ENCODE measurements at places on chromosomes 16 and 17.

GRCh38 chr17:35801583-35802224 is 6.3 kb upstream of the MMP28 start:
- no peak for DNase-seq

GRCh38 chr16:78122774-78123315 is 23.4 kb downstream of the WWOX start:
- no peak for DNase-seq

DNA sequence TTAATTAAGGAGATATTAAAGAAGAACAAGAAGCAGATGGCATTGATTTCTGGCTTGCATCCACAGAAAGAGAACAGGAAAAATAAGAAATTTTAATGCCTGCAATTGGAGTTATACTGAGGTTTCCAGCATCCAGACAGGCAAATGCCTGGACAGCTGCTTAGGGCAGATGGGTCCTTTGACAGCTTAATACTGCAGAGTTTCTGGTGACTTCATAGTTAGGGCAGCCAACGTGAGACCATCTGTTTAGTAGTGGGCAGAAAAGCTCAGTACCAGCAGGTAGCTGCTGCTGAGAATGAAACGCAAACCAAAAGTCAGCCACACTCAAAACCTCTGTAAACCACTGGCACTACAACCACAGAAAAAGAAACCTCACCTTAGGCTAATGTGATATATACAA is 109.8 kb downstream of the CDK5R1 start:
- DNase-seq, result peak; percentile 0

DNA sequence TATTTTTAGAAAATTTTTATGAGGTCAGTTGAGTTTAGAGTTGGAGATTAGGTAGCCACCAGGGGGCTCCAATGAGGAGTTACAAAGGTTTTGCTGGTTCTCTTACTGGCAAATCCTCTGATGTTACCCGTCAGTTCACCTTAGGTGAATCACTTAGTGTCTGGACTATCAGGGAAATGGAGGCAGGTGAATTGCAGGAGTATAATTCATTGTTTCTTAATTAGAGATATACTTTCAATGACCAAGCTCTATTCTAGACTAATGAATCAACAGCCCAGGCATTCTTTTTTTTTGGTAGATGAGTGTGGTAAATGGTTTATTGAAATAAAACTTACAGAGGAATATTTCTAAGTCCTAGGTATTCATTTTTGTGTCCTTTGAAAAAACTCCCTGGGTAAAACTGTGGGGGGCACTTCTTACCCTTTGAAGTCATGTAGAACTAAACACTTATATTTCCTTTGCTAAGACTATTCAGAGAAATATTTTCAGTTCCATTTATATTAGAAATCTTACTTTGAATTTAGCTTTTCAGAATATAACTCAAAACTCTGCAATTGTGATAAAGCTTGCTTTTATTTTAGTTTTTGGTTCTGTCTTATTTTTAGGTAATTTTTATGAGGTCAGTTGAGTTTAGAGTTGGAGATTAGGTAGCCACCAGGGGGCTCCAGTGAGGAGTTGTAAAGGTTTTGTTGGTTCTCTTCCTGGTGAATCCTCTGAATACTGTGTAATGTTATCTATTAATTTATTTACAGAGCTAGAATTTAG is 17.7 kb downstream of the PSMD11 start:
- no peak for DNase-seq

DNA sequence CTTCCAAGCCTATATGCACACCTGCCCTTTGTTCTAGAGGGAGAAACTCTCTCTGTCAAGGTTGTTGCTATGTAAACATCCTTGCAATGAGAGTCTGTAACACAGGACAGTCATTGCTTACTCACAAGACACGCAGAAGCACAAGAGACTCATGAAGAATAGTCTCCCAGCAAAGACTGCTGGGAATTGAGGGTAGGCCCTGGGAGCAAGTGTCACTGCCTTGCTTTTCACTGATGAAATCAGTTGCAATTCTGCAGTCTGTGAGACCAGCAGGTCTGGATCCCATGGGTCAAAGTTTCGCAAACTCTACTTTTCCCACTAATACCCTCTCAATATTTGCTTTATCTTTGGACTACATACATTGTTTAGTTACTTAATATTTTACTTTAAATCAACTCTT is 177.4 kb downstream of the FTO start:
- no peak for DNase-seq

- DNase-seq, result no peak
Measured at GRCh38 chr16:85327731-85328675, 215.7 kb upstream of the CIBAR2 start.

- DNase-seq, result no peak
Measured at GRCh38 chr17:78667741-78668640, 90.8 kb upstream of the DNAH17 start.

DNA sequence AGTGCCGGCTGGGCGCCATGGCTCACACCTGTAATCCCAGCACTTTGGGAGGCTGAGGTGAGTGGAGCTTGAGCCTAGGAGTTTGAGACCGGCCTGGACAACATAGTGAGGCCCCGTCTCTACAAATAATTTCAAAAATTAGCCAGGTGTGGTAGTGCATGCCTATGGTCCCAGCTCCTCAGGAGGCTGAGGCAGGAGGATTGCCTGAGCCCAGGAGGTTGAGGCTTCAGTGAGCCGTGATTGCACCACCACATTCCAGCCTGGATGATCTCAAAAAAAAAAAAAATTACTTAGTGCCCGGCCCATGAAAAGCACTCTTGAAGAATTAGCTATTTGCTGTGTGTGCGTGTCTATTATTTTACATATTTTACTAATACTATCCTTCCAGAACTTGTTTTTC is 9.6 kb downstream of the GPRC5C start:
- DNase-seq, result no peak

- DNase-seq, result no peak
Measured at GRCh38 chr16:10541366-10541765, 39.0 kb downstream of the EMP2 start.

GRCh38 chr16:54783226-54783625 is 147.4 kb upstream of the IRX5 start:
- no peak for DNase-seq

- DNase-seq, result no peak
Measured at GRCh38 chr17:39852239-39852638, 11.9 kb downstream of the IKZF3 start.

DNA sequence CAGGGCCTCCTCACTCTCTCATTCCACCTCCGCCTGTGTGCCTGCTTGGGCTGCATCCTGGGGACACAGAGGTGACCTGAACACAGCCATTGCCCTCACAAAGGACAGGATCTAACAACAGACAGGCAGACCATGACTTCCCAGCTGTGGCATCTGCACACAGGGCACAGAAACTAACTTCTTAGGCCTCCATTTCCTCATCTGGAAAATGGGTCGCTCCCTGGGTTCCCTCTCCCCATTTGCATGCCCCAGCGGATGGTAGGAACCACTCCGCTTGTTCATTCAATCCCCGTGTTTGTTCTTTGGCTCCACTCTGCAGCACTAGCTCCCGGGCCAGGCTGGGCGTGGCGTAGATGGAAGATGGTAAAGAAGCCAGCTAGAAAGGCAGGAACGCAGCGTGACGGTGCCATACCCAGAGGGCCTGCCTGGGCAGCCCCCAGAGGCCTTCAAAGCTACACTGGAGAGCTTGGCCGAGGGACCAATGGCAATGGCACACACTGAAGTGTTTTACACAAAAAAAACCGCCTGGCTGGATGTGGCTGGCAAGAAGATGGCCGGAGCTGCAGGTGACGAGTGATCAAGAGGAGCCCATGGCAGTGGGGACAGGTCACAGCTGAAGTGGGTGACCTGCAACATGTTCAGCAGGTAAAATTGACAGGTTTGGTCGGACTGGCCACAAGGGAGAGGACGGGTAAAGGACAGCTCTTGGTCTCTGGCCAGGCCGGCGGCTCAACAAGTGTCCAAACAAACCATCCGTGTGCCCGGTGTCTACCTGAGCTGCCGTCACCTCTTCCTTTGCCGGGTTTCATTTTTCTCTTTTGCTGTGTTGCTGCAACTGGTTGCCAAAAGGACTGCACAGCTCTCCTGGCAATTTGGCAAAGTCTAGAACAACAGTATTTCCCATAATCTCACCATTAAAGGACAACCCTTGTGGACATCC is 66.9 kb downstream of the SOCS1 start:
- no peak for DNase-seq

DNA sequence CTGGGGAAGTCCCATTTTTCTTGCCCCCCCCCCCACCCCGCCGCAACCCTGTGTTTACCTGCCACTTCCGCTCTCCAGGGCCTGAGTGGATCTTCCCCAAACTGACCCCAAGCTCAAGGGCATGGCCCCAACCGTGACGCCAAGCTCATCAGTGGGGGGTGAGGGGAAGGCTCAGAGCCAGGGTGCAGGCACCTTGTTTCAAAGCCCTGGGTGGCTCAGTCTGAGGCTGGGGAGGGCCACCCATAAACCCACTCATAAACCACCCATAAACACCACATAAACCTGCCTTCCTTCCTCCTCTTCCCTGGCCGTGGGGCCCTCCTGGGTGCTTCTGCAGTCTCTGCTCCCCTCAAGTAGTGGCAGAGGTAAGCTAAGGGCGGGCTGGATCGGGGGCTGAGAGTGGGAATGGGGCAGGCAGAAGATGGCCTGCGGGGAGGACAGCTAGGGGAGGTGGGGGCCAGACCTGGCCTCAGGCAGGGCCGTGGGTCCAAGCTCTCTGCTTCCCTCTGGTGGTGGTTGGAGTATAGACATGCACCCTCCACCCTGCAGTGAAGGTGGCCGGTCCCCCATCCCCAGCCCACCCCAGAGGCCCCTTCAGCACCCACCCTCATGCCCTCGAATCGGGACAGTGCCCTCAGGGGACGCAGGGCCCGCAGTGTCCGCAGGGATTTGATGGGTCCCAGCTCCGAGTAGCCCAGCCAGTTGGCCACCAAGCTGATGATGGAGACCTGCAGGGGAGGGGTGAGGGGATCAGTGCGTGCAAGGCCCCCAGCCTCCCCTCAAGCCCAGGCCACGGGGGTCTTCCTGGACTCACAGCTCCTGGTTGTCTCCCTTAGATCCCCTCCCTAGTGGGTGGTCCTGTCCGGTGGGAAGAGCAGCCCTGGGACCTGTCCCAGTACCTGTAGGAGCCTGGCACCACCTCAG is 14.6 kb upstream of the CD79B start:
- DNase-seq, result peak; percentile 46

DNA sequence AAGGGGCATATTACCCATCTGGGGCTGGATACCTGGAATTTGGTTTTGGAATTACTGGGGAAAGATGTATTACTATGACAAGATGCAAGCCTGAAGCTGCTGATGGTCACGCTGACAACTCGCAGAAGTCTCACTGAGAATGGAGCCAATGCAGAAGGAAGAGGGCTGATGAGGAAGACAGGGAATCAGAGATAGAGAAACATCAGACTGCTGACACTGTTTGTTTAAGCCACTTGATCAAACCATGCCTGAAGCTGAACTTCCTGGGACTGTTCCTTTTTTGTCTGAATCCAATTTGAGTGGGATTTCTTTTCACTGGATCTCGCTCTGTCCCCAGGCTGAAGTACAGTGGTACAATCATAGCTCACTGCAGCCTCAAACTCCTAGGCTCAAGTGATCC is 133.9 kb downstream of the GAS7 start:
- DNase-seq, result no peak

- DNase-seq, result peak; percentile 54
Measured at GRCh38 chr16:57530104-57530521, 6.3 kb downstream of the CCDC102A start.

DNA sequence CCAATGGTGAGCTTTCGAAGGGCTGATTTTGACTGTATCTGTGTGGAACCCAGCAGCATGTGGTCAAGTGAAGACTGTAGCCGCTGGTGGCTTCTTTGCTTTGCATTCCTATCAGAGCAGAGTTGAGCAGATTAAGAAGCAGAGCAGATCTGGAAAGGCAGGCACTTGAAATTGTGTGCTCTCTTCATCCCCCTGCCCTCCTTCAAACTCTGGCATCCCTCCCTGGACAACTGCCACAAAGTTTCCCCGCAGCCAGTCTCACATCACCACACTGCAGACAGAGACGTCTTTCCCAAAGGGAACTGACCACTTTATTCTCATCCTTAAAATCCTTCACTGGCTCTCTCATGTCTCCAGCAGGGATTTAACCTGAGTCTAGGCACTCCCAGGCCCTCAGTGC is 237.1 kb upstream of the DYNLRB2 start:
- no peak for DNase-seq

GRCh38 chr17:30831663-30832437 is at the start of gene ATAD5:
Gene ATAD5, plus strand, starts transcription at chr17:30831966. Its CDS starts 382 bp downstream, at chr17:30832348.
- DNase-seq, result peak; percentile 80
